CD4-positive, alpha-beta T cell treated with Interleukin-17A for 4 hours (primary cell): ENCODE measurements at places on chromosomes 2 and 18.
A peak's percentile ranks its signal among the peaks of the same experiment; 100 is the strongest.

GRCh38 chr2:170271340-170271739 is 93.4 kb downstream of the MYO3B start:
- DNase-seq: no peak

GRCh38 chr2:168686452-168687191 is 115.8 kb upstream of the NOSTRIN start:
- no peak for DNase-seq

DNA sequence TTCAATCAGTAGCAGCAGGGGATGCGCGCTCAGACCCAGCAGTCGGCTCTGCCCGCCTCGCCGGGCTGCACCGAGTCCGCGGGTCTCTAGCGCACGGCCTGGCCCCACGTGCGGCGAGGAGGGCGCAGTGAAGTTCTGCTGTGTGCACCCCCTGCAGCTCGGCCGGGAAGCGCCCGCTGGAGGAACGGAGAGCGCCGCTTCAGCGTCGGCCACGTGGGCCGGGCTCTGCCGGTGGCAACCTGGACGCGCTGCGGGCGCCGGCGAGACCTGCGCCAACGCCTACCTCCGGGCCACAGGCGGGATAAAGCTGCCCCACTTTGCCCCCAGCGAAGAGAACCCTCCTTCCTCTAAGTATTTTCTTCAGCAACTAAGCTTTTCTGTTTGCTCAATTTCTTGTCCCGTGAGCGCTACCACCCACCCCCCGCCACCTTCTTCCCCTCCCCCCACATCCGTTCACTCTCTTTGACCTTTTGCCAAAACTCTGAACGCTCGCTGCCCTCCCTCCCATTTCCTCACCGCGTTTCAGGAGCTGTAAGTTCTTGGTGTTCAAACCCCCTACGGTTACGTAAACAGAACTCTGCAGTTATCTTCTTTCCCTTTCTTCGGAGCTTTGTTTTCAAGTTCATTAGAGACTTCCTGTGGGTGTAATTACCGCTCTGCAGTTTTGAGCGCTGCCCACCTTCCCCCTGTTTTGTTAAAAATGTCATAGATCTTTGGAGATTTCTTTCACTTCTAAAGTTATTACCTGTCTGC is 42.6 kb upstream of the EDAR start:
- DNase-seq: peak; percentile 87

DNA sequence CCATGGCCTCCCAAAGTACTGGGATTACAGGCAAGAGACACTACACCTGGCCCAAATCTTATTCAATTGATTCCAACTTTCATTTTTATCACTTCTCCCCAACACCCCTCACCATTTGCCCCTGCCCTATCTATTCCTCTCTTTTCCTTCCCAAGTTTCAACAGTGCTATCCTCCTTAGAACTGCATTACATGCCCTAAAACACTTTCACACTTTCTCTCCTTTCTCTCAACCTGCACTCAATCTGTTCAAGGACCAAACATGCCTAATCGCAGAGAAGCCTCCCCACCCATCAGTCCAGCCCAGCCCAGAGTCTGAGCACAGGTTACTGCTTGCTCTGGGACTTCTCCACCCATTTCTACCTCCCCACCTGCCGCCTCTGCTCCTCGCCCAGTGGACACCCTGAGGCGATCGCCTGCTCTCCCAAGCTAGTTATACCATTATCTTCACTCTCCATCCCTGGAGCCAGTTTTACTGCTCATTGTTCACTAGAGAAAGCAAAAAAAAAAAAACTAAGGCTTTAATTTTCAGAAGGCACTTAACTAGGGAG is 23.7 kb upstream of the DSG1 start:
- DNase-seq: no peak

- peak; percentile 52 for DNase-seq
Measured at GRCh38 chr2:106098081-106098480, 96.0 kb downstream of the UXS1 start.

DNA sequence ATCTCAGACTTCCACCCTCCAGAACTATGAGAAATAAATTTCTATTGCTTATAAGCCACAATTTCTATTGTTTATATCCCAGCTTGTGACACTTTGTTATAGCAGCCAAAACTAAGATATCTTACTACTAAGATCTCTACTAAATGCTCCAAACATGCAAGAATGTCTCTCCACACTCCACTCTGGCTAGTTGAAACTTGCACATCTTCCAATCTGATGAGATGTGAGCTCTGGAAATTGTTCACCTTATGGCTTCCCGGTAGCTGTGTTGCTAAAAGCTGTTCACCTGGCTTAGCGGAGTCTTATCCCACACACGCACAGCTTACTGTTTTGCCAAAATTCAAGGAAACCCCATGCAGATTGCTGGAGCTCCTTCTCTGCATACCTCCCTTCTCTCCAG is 43.9 kb downstream of the PKDCC start:
- DNase-seq: no peak

DNA sequence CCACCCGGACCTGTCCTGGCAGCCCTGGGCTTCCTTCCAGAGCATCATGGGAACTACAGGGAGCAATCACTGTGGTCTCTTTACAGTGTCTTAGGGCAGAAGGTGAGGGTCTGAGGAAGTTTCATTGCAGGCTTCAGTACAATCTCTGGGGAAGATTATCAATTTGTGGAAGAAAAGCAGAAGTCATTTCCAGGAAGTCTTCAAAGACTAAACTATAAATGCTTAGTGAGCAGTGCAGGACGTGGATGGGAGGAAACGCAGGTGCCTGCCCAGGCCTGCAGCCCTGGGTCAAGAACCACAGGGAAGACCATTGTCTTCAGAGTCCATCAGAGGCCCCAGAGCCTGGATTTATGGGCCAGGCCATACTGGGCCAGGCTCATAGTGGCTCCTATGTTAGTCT is 54.3 kb downstream of the INO80C start:
- no peak for DNase-seq
